ENCODE measurements at places on chromosomes 1 and 21. TPM values are rescaled to one million over a fixed set of nuclear protein-coding genes. Genes with fewer than 3 reads are reported as not detected.

Gene FCRL6
- not detected for total RNA-seq

Gene GJA8
- total RNA-seq = not detected

Gene HSD3B1
- total RNA-seq = not detected

Gene SH2D5
- 44.9 TPM for total RNA-seq

Gene PLCH2
- total RNA-seq = 0.20 TPM

Gene DNASE2B
- not detected for total RNA-seq

Gene WASF2
- 14.2 TPM for total RNA-seq

Gene SF3B4
- 20.3 TPM for total RNA-seq

Gene SLC35F3
- total RNA-seq = not detected

Gene PBX1
- not detected for total RNA-seq

Gene HPDL
- total RNA-seq = not detected

Gene C1orf94
- total RNA-seq = not detected

Gene ALPL
- 0.98 TPM for total RNA-seq

Gene UTS2
- total RNA-seq = not detected

Gene LMNA
- total RNA-seq = 314 TPM

Gene CD53
- total RNA-seq = not detected

Gene PRAMEF27
- not detected for total RNA-seq

Gene SEMA6C
- 2.0 TPM for total RNA-seq

Gene MYBPH
- total RNA-seq = not detected

Gene KCNJ6
- not detected for total RNA-seq

Gene TCHHL1
- total RNA-seq = not detected

Gene CLDN8
- not detected for total RNA-seq

Gene SLC44A3
- 0.31 TPM for total RNA-seq

Gene PEAR1
- total RNA-seq = 7.1 TPM

Gene ATP6V1G3
- total RNA-seq = not detected

Gene FAM151A
- total RNA-seq = 1.3 TPM

Gene NPPA
- not detected for total RNA-seq

Gene FCAMR
- not detected for total RNA-seq

Gene DENND2D
- total RNA-seq = not detected

Gene FHL3
- 7.9 TPM for total RNA-seq

Gene FAAH
- not detected for total RNA-seq

Gene NPHS2
- not detected for total RNA-seq

Gene SHISAL2A
- not detected for total RNA-seq

Gene ARTN
- not detected for total RNA-seq

Gene LCE3D
- total RNA-seq = not detected

Gene AGBL4
- total RNA-seq = not detected

Gene THEM5
- total RNA-seq = not detected

Gene CRYZL1
- total RNA-seq = 5.4 TPM

Gene TARS2
- total RNA-seq = 36.7 TPM

Gene AADACL3
- not detected for total RNA-seq

Gene PROX1
- total RNA-seq = not detected

Gene C1orf141
- not detected for total RNA-seq

Gene PTPRU
- total RNA-seq = 35.5 TPM

Gene CELA3B
- total RNA-seq = not detected

Gene UBE2J2
- 102 TPM for total RNA-seq

Gene MRPL39
- 45.4 TPM for total RNA-seq

Gene C8A
- total RNA-seq = not detected

Gene C8B
- not detected for total RNA-seq

Gene ATP5IF1
- total RNA-seq = 79.9 TPM

Gene FCRLB
- 1.5 TPM for total RNA-seq

Gene FNDC10
- 6.8 TPM for total RNA-seq

Gene ZNF648
- not detected for total RNA-seq

Gene PTPN7
- total RNA-seq = not detected

Gene PRKAA2
- total RNA-seq = not detected

Gene IGSF5
- total RNA-seq = 0.51 TPM

Gene SNIP1
- 9.0 TPM for total RNA-seq

Gene CLCA2
- 0.81 TPM for total RNA-seq

Gene RGS18
- not detected for total RNA-seq

Gene CLCA4
- not detected for total RNA-seq

Gene OR2T11
- not detected for total RNA-seq
